Astrocyte of the spinal cord (primary cell): ENCODE measurements at places on chromosomes 12 and 14.

DNA sequence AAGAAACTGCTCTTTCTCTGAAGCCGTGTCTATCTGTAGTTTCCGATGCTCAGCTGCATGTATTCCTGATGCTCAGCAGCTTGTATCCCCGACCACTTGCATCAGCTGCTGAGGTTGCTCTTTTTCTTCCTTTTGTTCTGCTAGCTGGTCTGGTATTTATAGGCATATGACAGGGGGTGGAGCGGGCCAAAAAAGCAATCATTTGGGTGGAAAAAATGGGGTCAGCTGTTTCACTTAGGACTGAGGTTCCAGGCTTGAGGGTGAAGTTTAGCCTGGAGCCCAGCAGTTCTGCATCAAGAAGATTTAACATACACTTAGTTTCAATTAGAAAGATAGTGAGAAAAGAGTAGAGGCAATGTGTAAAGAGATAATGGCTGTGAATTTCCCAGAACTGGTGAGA is 23.6 kb upstream of the AMN1 start:
- no peak for DNase-seq

- DNase-seq: no peak
Measured at GRCh38 chr12:95326445-95326844, 108.8 kb downstream of the VEZT start.

GRCh38 chr12:120230326-120230973 is 29.5 kb upstream of the RPLP0 start:
- DNase-seq: peak; percentile 94

GRCh38 chr14:73764406-73765280 is 50.5 kb upstream of the PNMA1 start:
- DNase-seq: no peak

GRCh38 chr12:308511-308910 is 45.9 kb upstream of the SLC6A13 start:
- DNase-seq: no peak

DNA sequence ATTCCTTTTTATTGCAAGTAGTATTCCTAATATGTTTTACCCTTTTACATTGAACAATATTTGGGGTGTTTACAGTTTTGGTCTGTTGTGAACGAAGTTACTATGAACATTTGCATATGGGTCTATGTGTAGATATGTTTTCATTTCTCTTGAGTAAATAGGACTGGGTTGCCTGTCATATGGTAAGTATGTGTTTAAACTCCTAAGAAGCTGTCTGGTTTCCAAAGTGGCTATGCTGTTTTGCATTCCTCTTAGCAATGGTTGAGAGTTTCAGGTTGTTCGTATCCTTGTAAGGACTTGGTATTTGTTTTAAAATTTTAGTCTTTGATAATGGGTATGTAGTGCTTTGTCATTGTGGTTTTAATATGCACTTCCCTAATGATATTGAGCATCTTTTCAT is 6.3 kb downstream of the METAP2 start:
- DNase-seq: peak; percentile 46

GRCh38 chr14:66070542-66071319 is 415.4 kb upstream of the CCDC196 start:
- peak; percentile 7 for DNase-seq

DNA sequence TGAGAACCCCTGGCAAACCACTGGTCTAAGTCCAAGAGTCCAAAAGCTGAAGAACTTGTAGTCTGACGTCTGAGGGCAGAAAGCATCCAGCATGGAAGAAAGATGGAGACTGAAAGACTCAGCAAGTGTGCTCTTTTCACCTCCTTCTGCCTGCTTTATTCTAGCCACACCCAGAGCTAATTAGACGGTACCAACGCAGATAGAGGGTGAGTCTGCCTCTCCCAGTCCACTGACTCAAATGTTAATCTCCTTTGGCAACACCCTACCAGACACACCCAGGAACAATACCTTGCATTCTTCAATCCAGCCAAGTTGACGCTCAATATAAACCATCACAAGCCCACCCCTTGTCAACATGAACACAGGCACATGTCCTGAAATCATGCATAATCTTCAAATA is 155.1 kb downstream of the CCDC59 start:
- no peak for DNase-seq

- DNase-seq: no peak
Measured at GRCh38 chr12:16187660-16188059, 89.8 kb downstream of the SLC15A5 start.

DNA sequence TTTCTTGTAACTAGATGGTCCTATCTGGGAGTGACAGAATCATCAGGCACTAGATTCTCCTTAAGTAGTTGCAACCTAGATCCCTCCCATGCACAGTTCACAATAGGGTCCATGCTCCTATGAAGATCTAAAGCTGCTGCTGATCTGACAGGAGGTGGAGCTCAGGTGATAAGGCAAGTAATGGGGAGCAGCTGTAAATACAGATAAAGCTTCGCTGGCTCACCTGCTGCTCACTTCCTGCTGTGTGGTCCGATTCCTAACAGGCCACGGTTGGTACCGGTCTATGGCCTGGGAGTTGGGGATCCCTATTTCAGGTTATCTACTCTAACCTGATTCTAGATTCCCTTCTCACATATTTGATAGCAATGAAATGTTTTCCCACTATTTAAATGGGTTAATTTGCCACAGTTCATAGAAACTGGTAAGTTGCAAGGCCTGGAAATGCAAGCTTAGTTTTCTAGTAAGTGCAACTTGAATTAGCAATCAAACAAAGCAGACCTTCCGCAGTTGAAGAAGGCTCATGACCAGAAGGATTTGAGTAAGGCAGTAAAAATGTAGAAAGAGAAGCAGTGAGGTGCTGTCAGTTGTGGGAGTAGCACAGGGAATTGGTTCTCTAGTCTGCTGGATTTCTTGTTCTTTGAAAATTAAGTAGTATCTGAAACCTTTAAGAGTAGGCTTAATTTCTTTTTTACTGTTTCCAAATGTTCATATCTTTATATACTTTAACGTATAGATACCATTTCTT is 332.3 kb downstream of the EGLN3 start:
- DNase-seq: no peak

- DNase-seq: no peak
Measured at GRCh38 chr14:94615254-94615653, 3.1 kb downstream of the SERPINA3 start.

DNA sequence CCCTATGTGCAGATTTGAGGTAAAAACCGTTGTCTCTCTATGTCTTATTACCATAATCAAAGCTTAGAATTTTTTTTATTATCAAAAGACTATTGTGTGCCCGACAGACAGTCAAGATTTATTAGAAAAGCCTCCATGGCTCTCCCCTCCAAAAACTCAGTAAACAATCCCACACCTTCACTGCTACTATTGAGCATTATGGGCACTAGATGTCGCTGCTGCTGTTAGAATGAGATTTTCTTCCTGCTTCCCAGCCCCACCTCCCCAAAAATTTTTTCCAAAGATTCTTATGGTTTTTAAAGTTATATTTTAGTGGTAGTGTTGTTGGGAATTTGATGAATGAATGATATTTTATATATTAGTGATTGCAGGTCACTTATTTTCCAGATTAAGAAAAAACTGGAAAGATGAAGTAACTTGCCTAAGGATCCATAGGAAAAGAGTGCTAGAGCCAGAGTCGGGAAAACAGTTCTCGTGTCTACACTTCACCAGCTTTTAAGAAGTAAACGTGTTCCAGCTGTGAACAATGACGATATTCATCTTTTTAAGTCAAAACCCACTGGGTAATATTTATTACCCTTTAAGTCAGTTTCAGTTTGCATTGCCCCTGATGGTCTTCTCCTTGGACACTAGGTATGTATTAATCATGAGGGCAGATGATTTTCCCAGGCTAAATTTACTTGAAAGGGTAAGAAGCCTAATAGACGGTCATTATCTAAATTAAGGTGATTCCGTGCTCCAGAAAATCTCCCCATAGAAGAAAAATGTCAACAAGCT is 12.2 kb upstream of the FOXG1 start:
- DNase-seq: peak; percentile 61

DNA sequence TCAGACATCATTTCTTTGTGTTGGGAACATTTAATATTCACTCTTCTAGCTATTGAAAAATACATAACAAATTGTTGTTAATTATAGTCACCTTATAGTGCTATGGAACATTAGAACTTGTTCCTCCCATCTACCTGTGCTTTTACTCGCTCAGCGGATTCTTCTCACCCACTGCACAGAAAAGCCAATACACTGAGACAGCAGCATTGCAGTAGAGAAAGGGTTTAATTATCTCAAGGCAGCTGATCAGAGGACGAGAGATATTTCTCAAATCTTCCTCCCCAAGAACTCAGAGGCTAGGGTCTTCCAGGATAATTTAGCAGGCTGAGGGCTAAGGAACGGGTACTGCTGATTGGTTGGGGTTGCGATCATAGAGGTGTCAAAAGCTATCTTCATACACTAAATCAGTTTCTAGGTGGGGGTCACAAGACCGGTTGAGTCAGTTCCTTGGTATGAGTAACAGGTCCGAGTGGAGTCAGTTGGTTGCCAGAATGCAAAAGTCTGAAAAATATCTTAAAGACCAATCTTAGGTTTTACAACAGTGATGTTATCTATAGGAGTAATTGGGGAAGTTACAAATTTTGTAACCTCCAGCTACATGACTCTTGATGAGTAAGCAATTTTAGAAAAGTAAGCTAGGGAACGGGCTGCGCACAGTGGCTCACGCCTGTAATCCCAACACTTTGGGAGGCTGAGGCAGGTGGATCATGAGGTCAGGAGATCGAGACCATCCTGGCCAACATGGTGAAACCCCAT is 173.1 kb downstream of the FBXL14 start:
- no peak for DNase-seq

DNA sequence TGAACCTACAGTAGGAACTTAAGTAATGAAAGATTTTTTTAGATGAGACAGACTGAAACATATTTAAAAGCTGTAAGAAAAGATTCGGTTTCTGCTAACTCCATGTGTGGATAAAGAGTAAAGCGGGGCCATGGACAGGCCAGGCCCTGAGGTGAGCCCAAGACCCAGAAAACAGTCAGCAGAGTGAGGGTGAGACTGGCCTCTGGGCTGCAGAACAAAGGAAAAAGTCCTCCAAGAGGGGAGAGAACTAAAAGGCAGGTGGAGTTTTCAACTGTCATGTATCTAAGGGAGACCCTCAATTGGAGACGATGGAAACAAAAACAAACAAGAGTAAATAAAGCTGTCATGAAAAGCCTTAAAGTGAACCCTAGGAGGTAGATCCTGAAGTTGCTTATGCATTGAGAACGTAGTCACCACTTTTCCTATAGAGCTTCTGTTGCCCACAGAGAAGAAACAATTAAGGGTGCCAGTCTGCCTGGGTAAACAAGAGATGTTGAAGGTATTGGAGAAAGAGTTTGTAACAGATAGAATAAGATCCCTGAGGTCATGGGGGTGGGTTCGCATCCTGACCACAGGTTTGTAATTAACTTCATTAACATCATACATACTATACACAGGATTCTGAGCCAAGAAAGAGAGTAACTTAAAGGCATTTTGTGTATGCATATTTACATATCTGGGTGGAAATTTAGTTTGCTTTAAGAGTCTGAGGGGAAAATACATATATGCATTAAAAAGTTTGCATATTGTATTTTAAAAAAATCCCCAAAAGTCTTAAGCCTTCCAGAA is 268.7 kb upstream of the PDE3A start:
- no peak for DNase-seq

- no peak for DNase-seq
Measured at GRCh38 chr14:94400422-94400841, 12.0 kb upstream of the SERPINA1 start.

DNA sequence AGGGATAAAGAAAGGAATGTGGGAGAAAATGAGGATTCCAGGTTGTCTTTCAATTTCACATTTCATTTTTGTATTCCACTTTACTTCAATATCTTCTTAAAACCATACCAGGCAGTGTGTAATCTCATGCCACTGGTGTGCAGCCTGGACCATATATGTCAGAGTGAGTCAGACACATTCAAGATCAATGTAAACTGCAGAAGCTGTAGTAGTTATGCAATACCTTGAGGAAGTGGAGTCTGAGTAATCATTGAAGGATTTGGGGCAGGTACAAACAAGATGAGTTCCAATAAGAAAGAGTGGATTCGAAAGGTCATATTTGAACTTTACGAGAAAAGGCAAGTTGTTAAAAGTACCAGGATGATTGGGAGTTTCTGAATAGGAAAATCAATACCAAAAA is 14.1 kb downstream of the PLCZ1 start:
- DNase-seq: peak; percentile 61

- DNase-seq: peak; percentile 76
Measured at GRCh38 chr12:105741786-105742566, 396.8 kb downstream of the NUAK1 start.

DNA sequence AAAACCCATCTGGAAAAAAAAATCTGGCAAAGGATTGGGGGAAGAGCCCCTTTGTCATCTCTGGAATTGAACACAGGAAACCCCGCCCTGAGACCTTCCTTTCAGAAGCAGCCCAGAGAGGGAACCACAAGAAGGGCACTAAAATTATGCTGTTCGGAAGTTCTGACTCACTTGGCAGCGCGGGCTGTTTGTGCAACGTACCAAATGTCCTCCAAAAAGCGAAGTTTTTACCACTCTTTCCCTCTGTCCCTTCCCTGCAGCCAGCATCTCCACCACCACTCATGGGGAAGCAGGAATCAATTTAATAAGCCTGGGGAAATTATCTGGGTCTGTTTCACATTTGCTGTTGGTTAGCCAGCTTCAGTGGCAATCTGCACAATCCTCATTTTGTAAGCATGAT is 3.2 kb upstream of the SYNE3 start:
- DNase-seq: peak; percentile 81

- peak; percentile 88 for DNase-seq
Measured at GRCh38 chr12:47014474-47014873, 64.9 kb upstream of the PCED1B start.

GRCh38 chr12:87216436-87216835 is 812.8 kb downstream of the C12orf50 start:
- DNase-seq: peak; percentile 55

DNA sequence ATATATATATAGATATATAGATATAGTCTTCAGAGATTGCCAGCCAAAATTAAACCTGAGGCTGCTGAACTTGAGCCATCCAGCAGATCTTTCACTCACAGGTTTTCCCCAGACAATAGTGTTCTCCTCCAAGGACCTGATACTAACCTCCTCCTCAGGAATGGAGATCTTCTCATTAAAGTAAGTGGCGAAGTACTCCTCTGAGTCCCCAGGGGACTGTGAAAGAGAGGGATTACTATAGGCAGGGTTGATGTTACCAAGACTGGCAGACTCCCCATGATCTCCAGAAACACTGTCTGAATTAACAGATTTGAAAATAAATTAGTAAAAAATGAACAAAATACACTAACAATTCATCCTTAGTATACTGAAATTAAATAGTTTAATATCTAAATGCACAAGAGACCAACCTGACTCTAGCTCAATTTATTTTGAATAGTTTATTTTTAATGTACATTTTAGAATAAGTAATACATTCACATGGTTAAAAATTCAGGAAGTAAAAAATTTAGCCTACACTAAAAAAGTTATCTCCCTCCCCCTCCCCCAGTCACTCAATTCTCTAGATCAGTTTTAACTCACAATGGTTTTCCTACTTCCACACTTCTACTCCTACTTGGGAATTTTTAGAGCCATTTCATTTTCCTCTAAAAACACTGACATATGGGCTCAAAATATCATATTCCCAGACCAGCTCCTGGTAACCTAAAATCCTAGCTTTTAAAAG is 17.7 kb downstream of the SLC11A2 start:
- DNase-seq: no peak

- DNase-seq: peak; percentile 63
Measured at GRCh38 chr12:82479511-82479910, 121.2 kb downstream of the METTL25 start.
